ENCODE measurements at places on chromosomes 16 and 17.

- DNase-seq, result peak; percentile 69
These were observed 7.7 kb upstream of the PCTP start for GRCh38 chr17:55743103-55743679.

GRCh38 chr16:55040366-55041086 lies 109.9 kb downstream of the IRX5 start:
- no peak for DNase-seq

DNA sequence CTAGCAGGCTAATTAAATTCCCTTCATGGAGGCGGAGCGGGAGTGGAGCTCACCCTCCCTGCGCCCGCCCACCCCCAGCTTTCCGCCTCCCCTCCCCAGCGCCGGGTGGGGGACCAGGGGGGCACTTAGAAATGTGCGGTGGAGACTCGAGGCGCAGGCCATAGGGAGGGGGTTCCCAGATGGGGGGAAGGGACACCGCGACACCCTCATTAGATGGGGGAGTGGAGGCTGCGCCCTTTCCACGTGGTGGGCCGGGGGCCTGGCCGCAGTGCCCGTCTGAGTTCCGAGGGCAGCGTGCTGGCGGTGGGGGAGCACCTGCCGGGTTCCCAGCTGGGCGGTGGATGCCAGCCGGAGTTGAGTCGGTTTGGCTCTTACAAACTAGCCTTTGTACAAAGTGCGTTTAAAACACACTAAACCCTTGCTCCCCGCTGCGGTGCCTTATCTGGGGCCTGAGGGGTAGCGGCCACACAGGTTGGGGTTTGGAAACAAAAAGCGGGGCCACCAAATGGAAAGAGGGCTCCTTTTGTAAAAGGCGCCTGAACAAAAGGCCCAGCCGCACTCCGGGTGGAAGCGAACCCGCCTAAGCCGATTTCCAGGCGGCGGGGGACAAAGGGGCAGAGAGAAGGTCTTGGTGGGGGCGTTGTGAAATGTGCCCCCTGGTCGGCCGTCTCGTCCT lies 1.4 kb downstream of the GSE1 start:
- no peak for DNase-seq

- DNase-seq, result no peak
These were observed 7.1 kb upstream of the LPCAT2 start for GRCh38 chr16:55501549-55502322.

- DNase-seq, result no peak
These were observed 130.6 kb downstream of the DYNLRB2 start for GRCh38 chr16:80671281-80671849.

DNA sequence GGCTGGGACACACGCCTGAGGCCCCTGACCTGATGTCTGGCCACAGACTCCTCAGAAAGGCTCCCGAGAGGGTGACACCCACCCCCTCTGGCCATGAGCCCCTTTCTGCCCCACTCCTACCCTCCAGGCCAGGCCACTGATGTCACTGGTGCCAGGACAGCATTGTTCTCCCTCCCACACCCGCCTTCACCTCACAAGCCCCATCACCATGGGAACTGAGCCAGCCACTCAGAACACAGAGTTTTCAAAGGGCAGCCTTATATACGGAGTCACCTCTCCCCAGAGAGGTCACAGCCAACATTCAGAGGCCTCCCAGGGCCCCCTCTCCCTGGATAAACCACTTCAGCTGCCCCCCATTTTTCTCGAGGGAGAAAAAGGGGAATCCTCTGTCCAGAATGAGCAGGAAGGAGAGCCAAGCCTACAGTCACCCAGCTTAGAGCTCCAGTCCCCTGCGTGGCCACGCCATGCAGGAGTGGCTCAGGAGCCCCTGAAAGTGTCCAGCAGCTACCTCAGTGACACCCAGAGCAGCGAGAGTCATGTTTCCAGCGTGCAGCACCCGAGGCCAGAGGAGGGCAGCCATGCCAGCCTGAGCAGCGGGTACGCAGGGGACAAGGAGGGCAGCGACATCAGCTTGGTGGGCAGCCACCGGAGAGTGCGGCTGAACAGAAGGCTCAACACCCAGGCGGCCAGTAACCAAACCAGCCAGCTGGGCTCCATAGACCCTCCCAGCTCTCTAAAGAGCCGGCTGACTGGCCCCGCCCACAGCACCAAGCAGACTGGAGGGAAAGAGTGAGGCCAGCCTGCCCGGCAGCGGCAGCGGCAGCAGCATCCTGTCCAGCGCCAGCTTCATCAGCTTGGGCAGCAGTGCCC lies at the start of gene C16orf82:
TSS of gene C16orf82 (plus strand) at position 260 of the 870 bp plus-strand sequence.
- peak; percentile 2 for DNase-seq

DNA sequence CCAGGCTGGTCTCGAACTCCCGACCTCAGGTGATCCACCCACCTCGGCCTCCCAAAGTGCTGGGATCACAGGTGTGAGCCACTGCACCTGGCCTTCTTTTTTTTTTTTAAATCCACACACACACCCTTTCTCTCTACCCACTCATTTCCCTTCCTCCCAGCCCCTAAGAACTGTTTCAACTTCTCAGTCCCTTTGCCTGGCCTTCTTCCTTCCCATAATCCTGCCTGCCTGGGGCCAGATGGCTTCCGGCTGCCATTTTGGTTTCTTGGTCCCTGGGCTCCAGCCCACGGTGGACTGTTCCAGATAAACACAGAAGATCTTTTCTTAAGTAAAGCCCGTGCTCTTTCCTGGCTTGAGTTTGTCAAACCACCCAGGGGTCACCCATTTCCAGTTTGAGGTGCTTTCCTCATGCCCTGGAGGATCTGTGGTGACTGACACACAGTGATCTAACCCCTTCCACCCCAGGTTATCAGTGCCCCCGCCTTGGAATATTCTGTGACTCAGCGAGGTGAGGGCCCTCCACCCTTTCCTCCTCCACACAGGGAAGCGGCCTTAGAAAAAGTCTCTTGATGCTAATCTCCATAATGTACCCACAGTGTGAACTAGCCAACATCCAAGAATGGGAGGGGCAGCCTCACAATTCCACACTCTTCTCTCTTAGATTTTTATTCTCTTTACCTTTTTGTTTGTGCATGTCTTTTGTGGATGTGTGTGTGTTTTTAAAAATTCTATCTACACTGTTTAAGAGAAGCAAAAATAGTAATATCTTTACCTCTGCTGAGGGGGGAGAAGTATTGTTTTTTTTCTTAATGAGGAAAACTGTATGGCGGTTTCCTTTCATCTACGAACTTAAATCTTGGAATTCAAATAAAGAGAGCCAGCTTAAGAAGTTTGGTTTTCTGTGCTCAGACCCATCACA lies 60.0 kb downstream of the CRISPLD2 start:
- DNase-seq, result no peak

Measured in NCI-H774 (cell line).